ENCODE measurements at places on chromosomes 7 and 10.

DNA sequence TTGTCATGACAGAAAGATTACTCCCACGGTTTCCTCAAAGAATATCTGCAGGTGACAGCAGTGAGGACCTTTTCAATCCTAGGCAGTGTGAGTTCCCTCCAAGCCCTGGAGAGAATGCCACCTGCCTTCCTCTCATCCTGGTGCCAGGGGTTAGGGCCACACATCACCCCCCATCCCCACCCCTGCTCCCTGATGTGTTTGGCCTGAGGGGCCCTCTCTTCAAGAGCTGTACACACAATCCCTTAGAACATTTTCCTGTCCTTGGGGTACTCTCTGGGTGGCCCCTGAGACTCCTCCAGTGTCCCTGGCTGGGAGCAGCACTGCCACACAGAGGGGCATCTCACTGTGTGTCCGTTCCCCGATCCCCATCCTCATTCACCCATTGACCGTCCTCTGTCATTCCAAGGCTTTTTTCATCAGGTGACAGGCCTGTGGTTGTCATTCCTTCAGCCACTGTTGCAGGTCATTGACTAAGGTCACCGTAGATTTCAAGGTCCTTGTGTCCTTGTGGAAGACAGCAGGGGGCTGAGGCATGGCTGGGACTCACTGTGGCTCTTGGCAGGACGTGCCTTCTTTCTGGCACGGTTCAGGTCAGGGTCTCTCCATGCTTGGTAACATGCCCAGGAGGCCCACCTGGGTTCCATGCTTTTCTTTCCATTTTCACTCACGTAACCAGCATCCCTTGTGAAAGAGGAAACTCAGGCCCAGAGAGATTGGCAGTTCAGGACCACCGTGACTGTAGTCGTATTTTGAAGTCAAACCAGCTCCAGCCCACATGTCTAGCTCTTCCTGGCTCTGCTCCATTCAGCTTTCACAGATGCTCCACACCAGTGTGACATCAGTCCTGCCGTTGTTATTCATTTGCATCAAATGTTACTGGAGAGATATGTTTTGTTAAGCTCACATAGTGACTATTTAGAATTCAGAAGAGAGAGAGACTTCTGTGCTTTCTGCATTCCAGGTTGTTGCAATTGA is 26.8 kb upstream of the BTBD16 start:
- DNase-seq, result no peak

DNA sequence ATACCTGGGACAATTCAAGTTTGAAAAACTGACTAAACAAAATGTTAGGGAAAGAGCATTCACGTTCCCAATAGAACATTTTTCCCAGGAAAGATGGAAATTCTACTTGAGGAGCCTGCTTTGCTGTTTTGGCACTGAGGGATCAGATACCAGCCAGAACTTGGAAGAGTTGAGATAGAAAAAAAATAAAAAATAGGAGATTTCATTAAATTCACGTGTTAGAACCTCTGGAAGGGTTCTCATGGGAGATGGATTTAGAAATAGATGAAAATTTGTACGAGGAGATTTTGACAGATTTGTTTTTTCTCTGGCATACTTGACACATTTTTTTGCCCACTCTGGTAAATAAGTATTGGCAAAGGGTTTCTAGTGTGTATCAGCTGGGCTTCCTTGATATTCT is 63.7 kb downstream of the CELF2 start:
- no peak for DNase-seq

DNA sequence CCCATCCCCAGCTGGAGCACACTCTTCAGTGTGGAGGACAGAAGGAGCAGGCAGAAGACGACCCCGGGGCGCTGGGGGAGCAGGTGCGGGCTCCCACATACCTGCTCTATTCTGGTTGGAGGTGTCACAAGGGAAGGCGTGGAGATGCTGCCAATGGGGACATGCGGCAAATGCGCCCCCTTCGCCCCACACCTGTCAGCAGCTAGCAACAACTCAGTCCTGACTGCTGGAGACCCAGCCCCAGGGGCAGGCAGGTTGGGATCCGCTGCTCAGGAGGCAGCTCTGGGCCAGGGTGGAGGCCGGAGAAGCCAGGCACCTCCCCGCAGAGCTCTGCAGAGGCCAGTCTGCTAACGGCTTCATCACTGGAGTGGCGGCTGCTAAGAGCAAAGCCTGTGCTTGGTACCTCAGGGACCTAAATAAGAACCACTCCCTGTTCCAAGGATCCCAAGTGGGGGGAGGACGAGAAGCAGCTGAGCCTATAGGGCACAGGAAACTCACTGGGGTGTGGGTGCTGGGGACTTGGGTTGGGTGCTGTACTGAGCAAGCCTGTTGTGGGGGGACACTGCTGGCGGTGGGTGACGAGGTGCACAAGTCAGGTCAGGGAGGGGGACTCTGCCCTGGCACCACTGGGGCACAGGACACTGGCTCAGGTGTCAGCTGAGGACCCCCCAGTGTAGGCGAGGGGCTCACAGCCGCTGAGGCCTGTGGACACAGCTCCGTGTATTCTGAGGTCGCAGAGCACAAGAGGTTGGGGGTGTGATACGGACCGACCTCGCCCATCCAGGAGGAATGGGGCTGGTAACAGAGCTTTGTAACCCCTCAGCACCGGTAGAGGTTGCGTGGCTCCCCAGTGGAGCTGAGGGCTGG is 19.2 kb upstream of the GPR146 start:
- no peak for DNase-seq

GRCh38 chr10:105534086-105534485 is 893.0 kb downstream of the SORCS3 start:
- DNase-seq, result no peak

DNA sequence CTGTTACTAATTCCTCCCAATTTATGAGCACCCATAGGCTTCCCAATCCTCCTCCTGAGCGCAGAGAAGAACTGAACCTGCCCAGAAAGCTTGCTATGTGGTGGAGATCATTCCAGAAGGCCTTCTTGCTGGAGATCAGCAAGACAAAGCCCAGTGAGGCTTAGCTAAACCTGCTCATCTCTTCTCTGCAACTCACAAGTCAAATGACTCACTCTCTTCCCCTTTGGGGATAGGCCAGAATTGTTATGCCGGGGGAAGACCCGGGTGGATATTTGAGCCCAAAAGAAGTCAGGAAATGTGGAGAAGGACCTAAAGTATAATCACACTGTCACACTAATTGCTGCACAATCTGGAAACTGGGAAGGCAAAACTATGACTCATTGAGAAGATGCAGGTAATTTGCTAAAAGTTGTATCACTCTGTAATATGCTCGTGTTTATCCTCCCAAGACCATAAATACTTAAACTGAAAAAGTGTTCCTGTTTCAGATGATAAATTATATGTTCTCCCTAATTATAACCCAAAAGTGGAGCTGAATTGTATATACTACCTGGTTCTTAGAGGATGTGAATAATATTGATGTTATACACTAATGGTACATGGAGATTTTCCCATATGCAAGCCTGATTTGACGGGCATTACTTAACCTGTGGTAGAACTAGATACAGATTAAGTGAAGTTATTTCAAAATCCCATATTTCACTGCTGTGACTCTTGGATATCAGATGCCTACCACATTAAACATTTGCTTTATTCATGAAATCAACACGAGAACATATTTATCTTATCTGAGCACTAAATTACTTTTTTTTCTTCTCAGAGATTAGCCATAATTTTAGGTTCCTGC is 6.4 kb downstream of the NEBL start:
- DNase-seq, result no peak

DNA sequence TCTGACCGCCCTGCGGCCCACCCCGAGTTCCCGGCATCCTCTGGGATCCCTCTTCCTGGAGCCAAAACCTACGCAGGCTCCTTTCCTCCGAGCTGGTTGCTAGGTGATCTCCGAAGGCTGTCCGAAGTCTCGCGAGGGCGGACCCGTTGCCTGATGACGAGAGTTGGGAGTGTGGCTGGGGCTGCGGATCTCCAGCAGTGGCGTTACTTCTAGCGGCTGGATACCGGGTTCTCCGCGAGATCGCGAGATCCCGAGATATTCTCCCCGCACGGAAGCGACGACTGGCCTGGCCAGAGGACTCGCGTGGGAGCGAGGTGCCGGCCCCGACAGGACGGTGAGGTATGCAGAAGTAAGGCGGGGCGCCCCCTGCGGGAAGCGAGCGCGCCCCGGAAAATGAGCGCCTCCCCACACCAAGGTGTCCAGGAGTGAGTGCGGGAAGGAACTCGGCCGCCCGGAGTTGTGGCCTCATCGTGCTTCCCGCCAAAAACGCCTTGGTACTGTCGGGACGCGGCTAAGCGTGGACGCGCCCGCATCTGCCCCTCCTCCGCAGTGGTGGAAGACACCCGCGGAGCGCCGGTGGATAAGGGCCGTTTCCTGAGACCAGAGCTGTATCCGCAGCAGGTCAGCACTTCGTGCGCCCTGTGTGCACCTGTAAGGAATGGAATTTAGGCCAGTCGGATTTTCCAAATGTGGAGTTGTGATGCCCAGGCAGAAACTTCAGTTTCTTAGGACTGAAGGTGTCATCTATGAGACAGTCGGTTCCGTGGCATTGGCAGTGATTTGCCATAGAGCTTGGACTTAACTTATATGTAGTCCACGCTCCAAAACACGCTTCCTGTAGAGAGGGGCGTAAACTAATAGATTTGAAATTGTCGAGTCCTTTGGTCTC is at the start of gene AGBL3:
Gene AGBL3, plus strand, starts transcription at position 146 of the 889 bp plus-strand sequence. CDS start 1,426 bp downstream, outside the sequence.
- DNase-seq, result peak; percentile 92

DNA sequence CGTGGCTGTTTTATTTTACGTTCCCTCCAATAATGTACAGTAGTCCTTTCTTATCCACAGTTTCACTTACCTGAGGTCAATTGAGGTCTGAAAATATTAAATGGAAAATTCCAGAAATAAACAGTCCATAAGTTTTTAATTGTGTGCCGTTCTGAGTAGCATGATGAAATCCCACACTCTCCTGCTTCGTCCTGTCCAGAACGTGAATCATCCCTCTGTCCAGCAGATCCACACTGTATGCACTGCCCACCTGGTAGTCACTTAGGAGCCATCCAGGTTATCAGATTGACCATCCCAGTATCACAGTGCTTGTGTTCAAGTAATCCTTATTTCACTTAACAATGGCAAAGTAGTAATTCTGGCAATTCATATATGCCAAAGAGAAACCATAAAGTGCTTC is 46.3 kb downstream of the STARD3NL start:
- DNase-seq, result no peak

GRCh38 chr10:62467527-62467926 is 93.4 kb downstream of the ZNF365 start:
- no peak for DNase-seq
